Left ventricle myocardium inferior (tissue), 1 donor: ENCODE measurements at places on chromosomes 5 and 9. TPM values are rescaled to one million over a fixed set of nuclear protein-coding genes. Genes with fewer than 3 reads are reported as not detected.

The FOXD1 gene
- 0.19 TPM for total RNA-seq

The FBP1 gene
- 0.74 TPM for total RNA-seq

The ELAVL2 gene
- total RNA-seq = 0.08 TPM

The CATSPER3 gene
- 0.49 TPM for total RNA-seq

The TAS2R1 gene
- not detected for total RNA-seq

The ZNF462 gene
- 29.2 TPM for total RNA-seq

The GPR150 gene
- total RNA-seq = 0.14 TPM

The ROPN1L gene
- 0.38 TPM for total RNA-seq

The IL13 gene
- not detected for total RNA-seq

The LPAR1 gene
- total RNA-seq = 12.4 TPM

The KCNV2 gene
- not detected for total RNA-seq

The TMEM171 gene
- total RNA-seq = not detected

The RELL2 gene
- 1.0 TPM for total RNA-seq

The ADAMTS12 gene
- 0.85 TPM for total RNA-seq

The LCN2 gene
- not detected for total RNA-seq
